Cardiac septum (tissue), 1 donor: ENCODE measurements at places on chromosomes 2 and 18.

- no peak for DNase-seq
These were observed 103.5 kb downstream of the CPO start for GRCh38 chr2:207042841-207043240.

- DNase-seq = no peak
These were observed 83.0 kb upstream of the LTBP1 start for GRCh38 chr2:32863803-32864202.

GRCh38 chr2:185245806-185246205, 492.8 kb upstream of the FSIP2 start:
- DNase-seq = no peak

GRCh38 chr2:75130171-75130570, 69.1 kb downstream of the TACR1 start:
- DNase-seq = no peak

DNA sequence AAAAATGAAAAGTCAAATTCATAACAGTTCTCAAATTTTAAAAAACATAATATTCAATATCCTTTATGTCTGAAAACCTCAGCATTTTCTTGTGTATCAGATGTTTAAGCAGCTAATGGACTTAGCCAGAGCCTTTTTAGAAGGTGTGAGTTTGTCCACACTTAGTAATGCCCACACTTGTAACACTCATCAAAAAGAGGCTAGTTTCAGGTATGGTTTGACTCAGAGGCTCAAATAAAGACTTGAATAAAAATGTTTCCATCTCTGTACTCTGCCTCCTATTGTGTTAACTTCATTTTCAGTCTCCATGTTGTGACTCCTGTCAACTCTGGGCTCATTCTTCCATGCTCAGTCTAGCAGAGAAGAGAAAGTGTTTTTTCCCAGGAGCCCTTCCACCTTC, 311.6 kb downstream of the IRS1 start:
- DNase-seq = no peak
